H9 (cell line): ENCODE measurements at places on chromosomes 16 and 17.

DNA sequence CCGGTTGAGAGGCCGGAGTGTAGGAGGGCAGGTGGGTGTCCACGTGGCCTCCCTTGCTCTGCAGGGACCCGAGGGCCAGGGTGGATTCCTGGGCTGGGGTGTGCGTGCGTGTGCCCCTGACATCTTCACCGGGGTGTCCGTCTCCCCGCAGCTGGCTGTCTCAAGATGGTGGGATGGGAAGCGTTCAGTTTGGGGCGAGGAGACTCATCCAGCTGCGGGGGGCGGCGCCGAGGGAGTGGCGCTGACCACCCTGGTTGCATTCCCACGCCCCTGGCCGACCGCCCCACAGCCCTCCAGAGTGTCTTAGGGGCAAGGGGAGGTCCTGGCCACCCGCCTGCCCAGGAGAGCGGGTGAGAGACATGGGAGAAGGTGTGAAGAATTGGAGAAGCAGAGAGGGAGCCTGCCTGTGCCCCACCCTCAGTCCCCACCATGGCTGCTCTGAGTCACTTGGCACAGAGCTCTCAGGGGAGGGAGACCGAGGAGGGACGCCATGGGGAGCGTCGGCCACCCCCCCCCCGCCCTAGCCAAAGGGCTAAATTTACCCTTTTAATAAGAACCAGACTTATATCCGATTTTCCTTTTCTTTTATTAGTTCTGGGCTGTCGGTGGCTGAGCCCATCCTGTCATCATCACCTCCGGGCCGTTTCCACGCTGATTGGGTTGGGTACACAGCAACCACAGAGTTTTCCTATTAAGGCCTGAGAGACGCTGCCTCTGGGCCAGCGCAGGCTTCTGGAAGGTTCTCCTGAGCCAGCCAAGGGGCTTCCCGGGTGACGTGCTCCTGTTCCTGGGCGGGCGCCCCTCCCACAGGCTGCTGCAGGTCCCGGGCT lies 22.0 kb downstream of the BAHCC1 start:
- no peak for DNase-seq

DNA sequence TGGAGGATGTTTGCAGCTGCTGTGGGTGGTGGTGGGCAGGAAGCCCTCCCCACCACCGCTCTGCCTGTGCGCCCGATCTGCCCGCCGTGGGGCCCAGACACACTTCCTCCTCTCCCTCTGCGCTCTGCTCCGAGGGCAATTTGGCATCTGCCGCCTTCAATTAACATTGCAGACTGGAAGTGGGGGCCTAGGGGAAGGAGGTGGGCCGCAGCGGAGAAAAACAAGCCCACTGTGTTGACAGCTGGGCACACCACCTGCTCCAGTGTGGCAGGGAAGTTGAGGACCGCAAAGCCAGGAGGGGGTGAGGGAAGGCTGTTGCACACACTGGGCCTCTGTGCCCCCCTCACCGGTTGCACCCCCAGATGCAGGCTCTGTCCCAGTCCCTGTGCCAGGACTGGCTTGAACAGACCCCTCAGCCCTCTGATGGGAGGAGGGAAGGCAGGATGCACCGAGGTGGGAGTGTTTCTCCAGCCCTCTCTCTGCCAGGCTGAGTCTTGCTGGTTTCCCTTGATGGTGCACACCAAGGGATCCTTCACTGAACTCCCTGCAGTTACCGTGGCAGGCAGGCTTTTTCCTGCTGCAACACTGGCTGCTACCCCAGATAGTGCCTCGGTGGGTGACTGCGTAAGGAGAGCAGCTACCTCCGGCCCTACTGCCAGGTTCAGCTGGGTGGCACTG lies 72.8 kb upstream of the MED9 start:
- no peak for DNase-seq

GRCh38 chr17:76208120-76208519 lies 32.2 kb downstream of the RNF157 start:
- DNase-seq: no peak

DNA sequence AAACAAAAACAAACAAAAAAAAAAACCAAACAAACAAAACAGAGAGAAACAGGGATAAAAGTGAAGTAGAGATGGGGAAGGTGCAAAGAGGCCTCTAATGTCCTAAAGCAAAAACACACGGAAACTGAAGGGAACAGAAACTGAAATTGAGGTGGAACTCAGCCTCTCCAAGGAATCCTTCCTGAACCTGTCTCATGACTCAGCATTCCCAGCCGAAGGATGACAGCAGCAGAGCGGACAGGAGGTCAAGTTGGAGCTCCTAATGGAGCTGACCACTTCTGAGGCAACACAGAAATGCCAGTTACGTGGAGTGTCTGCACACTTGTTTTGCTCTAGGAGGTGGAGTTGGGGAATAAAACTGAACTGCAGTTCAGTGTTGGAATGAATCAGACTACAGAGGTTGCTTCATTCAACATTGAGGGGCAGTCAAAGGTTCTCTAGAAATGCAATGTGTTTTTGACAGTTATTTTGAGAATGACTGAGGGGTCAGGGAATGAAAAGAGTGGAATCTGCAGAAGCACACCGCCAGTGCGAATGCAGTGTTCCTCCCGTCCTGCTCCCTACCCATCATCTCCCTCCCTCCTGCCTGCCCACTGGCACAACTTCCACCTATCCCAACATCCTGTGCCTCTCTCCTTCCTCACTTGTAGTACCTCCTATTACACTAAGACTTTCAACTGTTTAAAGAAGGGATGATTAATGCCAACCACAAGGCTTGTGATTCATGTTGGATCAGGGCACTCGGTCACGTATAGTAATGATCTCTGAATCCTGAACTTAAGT lies 6.3 kb downstream of the UBE2O start:
- DNase-seq: peak; percentile 56

DNA sequence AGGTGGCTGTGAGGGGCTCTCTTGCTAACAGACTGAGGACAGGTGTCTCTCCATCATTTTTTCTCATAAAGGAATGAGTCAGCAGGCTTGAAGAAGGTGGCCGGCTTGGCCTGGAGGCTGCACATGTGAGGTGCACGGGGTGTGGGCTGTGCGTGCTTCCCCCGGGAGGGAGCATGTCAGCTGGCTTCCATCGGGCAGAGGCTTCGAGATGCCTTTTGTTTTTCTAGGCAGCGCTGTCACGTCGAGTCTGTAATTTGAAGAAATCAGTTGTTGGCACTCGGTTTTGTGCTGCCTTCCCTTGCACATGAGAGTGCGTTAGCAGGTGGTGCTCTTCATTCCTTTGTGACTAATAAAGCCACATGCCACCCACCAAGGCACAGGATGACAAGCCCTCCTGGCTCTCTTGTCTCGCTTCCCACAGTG lies 89.7 kb downstream of the NPIPB11 start:
- no peak for DNase-seq

- peak; percentile 90 for DNase-seq
Observed at GRCh38 chr16:68328151-68328859, 17.5 kb downstream of the PRMT7 start.

DNA sequence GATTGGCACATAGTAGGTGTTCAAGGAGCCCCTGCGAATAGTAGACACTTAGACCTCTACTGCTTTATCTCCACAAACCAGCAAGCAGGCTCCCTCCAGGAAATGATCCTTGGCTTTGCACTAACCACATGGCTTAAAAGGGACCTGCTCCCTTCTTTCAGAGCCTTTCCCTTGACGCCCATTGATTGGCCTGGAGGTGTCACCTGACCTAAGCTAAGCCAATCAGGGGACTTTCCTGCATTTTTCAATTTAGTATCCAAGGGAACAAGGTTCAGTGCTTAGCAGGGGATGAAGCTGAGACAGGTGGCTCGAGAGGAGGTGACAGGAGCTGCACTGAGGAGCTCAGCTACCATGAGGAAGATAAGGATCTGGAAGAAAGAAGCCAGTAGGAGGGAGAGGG lies 52.8 kb downstream of the CLEC19A start:
- no peak for DNase-seq

GRCh38 chr17:59139939-59140338 lies 15.0 kb downstream of the SKA2 start:
- DNase-seq: no peak
